ENCODE measurements at places on chromosomes 2 and 18.

DNA sequence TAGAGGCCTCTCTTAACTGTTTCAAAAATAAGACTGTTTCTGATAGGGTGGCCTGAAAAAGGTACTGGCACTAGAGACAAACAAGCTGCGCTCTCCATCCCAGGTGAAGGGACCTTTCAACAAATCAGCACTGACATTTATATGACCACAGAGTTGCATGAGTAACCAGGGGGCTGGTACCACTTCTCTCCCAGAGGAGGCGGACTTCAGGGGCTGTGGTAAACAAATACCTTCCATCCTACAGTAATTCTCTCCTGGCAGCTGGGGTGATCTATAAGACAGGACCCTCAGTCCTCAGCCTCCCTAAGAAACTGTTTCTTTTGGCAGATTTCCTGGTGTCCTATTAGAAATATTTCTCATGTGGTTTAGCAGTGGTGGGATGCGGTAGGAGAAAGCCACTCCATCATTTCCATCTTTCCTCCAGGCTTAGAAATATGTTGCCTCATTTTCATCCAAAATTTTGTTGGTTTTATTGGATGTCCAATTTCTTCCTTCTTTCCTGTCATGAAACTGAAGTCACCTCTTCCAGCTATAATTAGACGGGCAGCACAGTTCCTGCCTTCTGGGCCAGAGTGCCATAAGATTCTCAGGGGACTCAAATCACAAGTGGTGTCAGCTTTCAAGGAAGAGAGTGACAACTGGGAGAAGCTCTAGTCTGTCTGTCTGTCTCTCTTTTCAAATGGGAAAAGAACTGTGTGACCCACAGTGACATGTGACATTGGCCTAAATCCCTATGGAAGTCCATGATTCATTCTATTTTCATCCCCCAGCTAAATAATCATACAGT is 96.4 kb downstream of the CYRIA start:
- no peak for DNase-seq

DNA sequence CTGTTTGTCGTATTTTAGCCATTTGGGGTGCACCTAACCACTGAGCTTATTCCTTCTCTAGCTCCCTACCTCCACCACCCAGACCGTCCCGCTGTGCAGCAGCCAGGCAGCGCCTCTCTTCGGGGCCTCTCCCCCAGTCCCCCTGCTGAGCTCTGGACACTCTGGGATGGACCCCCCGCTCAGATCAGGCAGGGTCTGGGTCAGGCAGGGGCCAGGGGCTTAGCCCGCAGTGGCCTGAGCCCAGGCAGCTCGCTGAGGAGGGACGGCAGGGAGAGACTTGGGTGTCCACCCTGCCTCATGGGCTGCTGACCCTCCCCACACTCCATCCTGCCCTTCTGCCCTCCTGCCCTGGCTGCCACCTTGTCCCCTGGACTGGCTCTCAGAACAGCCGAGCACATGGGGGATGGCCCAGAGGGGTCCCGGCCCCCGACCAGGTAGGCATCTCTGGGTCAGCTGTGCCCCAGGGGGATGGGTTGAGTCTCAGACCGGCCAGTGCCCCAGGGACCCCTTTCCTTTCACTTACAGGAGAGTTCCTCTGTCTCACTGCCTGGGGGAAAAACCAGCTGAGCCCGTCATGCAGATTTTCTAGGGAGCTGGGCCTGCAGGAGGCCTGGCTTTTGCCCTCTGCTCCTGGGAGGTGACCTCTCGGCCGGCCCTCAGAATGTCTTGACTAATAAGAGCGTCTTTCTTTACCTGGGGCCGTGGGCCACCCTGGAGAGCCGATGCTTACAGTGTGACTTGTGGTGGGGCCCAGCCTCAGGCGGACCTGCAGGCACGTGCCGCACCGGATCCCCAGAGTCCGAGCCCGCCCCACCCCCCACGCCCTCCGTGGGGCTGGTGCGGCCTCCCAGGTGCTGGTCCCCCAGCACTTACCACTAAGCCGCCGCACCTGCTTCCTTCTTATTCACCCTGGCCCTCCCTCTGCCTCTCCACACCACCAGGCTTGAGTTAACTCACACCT is 22.8 kb upstream of the PXDN start:
- DNase-seq: no peak

DNA sequence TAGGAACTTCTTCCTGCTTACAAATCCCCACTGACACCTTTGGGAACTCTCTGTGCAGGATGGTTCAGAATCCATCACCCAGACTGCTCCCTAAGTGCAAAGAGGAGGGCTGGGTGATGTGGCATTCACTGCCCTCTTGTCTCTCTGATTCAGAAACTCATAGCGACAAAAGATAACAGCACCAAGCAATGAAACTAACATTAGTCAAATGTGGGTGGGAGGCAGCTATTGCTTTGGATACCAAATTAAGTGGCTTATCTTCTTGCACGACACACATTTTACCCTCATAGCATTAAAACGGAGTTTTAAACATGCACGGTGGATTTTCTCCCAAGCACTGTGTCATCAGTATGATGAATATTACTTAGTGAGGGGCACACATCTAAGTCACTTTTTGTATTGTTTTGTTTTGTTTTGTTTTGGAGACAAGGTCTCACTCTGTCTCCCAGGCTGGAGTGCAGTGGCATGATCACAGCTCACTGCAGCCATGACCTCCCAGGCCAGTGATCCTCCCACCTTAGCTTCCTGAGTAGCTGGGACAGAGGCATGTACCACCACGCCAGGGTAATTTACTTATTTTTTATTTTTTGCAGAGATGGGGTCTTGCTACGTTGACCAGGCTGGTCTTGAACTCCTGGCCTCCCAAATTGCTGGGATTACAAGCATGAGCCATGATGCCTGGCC is 40.9 kb upstream of the NEB start:
- DNase-seq: no peak

DNA sequence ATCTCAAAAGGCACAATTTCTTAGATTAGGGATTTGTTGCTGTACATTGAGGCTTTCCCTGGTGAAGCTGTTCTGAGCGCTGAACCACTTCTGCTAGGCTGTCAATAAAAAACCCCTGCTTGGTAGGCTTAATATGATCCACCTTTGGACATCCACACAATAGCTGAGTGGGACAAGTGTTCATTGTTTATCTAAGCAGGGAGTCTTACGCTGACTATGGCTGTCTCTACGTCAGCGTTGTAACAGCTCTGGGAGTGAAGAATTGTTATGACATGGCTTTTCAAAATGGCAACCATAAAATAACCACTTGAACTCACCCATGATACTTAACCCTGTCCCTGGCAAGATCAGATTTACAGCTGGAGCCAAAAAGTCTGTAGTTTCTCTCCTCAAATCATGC is 111.5 kb upstream of the SULT1C3 start:
- no peak for DNase-seq

GRCh38 chr2:392181-392925 is 104.5 kb upstream of the ALKAL2 start:
- DNase-seq: no peak

- no peak for DNase-seq
Observed at GRCh38 chr2:137998503-137998902, 34.2 kb downstream of the HNMT start.

- DNase-seq: no peak
Observed at GRCh38 chr2:219650426-219651248, 23.2 kb downstream of the SLC4A3 start.

DNA sequence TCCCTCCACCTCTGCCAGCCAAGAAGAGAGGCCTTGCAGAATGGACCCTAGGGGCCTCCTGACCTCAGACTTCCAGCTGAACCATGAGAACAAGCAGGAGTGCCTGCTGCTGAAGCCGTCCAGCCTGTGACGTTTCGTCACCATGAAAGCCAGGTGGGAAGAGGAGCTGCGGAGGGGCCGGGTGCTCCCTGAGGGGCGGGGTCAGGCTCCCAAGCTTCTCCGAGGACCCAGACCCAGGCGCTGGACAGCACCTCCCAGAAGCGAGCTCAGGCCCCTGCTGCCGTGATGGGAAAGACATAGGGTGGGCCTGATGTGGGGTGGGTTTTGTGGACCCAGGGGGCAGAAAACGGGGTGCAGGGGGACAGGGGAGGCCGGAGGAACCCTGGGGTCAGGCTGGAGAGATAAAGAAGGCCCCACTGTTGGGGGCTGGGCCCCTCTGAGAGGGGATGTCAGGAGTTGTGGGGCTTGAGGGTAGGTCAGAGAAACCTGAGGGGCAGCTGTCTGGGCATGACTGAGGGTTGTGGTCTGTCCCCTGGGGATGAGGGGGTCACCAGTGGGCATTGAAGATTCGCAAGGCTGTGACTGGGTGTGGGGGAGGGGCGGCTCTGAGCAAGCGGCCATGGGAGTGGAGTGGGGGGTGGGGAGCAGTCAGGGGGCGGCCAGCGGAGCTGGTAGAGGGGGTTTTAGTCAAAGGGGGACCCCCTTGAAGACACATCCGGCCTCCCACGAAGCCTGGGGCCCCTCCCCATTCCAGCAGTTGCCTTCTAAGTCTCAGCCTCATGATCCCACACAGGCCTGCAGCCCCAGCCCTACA is 73.4 kb upstream of the ODC1 start:
- no peak for DNase-seq

DNA sequence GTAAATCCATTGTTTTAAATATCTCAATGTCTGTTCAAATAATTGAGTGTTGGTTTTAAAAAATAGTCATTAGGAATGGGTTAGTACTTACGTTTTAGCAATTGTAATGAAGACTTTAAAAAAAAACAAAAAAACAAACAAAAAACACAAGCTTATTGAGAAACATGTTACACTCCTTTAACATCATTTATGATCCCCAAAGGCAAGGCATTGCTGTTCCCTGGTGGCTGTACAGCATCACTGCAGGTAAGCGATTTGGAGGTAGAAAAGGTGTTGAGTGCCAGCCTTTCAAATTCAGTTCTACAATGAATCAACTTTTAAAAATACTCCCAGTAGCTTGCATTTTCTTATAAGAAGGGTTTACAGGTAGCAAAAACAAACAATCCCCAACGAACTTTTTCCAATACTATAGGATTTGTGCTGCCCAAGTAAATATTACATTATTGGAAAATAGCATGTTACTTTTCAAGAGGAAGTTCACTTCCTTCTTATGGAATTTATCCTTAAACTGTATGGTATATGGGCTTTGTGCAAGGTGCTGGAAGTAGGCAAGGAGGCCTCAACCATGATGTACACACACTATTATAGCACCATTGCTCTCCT is 27.5 kb downstream of the CNRIP1 start:
- no peak for DNase-seq

GRCh38 chr2:96546321-96546720 is 9.8 kb downstream of the ARID5A start:
- no peak for DNase-seq

GRCh38 chr2:96914332-96914731 is 44.5 kb upstream of the SEMA4C start:
- no peak for DNase-seq

DNA sequence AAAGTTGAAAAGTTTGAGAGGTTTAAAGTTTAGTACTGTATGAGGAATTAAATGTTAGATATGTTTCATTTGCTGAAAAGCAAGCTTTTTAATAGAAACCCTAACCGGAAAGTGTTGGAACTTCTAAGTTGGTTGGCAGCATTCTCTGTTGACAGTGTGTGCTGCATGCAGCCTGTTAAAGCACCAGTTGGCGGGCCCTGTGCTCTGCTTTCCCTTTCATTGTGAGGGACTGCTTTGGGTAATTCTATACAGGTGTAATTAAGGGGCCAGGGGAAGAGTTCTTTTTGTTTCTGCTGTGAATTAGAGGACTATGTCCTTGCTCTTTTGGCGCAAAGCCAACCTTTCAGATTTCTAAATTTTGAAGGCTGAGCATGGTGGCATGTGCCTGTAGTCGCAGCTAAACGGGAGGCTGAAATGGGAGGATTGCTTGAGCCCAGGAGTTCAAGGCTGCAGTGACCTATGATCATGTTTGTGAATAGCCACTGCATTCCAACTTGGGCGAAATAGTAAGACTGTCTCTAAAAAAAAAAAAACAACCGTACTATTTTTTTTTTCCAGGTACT is 20.1 kb downstream of the PLEKHB2 start:
- no peak for DNase-seq

GRCh38 chr2:237161189-237161588 is 75.5 kb downstream of the COPS8 start:
- no peak for DNase-seq

GRCh38 chr2:234911271-234911670 is 40.5 kb upstream of the SH3BP4 start:
- no peak for DNase-seq

DNA sequence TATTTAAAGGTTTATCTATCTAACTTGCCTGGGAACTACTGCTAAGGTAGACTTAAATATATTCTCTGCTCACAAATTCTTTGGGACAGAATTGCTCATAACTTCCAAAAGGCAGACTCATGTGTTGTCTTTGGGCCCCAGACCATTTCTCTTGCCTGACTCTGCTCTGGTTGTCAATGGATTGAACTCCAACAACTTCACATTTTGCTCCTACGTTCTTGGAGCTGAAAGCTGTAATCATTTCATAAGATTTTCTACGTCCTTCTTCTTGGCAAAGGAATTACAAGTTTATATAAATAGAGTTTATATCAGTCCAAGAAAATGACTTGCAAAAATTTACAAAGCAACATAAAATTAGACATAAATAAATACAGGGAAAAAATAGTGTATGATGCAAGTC is 32.9 kb upstream of the PPM1B start:
- DNase-seq: no peak

- no peak for DNase-seq
Observed at GRCh38 chr18:61729322-61729721, 163.5 kb downstream of the RNF152 start.

DNA sequence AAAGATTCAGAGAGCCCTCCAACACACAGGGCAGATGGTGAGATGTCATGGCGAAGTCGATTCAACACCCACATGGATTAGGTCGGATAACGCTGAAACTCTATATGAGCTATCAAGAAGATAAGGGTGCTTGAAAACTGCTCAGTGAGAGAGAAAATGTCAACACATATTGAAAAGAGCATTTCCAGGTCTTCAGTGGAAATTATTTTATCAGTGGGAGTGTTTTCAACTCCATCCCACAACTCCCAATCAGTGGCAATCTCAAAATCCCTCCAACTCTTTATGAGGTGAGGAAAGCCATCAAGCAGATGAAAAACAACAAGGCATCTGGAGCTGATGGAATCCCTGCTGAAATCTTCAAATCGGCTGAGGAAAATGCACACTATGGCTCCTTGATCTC is 104.5 kb upstream of the KLHL14 start:
- DNase-seq: no peak

GRCh38 chr18:24268784-24269550 is 128.7 kb downstream of the OSBPL1A start:
- no peak for DNase-seq

DNA sequence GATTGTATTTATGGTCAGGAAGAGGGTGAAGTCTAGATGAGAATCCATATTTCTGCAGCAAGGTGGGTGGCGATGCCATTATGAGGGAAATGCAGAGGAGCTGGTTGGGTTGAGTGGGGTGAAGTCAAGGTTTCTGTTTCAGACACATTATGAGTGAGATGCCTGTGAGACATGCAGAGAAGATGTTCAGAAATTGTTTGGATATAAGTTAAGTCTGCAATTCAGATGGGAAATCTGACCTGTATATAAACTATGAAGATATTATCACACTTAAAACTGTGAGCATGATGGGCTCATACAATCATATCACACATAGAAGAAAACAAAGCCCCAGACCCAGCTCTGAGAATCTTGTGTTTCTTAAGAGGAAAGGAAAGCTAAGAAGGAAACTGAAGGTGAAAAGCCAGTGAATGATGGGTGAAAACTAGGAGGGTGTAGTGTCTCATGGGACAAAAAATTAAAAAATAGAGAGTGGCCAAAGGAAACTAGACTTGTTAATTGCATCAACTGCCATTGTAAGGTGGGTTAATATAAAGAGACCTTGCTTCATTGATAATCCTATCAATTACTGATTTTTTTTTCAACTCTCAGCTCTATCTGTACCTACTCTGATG is 14.2 kb downstream of the GALNT5 start:
- no peak for DNase-seq

GRCh38 chr2:97781981-97782380 is 68.6 kb downstream of the ZAP70 start:
- no peak for DNase-seq

GRCh38 chr18:78561757-78562510 is 417.7 kb upstream of the SALL3 start:
- DNase-seq: peak; percentile 14
